ENCODE measurements at places on chromosomes 6 and 20.

GRCh38 chr6:37068356-37069270, 63.2 kb downstream of the FGD2 start:
- DNase-seq = peak; percentile 3

- no peak for DNase-seq
Measured at GRCh38 chr6:31579119-31579505, 3.1 kb downstream of the LTB start.

DNA sequence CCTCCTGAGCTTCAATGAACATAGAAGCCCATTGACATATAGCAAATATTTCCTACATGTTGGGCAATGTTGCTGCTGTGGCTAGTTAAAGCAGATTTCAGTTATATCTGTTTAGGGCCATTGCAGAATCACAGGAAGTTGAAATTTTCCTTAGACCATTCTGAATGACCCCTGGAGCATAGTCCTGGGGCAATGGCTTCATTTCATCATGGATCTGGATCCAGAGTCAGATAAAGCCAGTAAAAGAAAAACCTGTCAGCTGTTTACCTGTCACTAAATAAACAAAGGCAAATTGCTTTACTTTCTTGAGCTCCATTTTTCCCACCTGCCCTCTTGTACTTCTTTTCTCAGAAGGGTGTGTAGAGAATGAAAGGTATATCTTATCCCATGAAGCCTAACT, 494.0 kb upstream of the MAP3K7 start:
- no peak for DNase-seq

DNA sequence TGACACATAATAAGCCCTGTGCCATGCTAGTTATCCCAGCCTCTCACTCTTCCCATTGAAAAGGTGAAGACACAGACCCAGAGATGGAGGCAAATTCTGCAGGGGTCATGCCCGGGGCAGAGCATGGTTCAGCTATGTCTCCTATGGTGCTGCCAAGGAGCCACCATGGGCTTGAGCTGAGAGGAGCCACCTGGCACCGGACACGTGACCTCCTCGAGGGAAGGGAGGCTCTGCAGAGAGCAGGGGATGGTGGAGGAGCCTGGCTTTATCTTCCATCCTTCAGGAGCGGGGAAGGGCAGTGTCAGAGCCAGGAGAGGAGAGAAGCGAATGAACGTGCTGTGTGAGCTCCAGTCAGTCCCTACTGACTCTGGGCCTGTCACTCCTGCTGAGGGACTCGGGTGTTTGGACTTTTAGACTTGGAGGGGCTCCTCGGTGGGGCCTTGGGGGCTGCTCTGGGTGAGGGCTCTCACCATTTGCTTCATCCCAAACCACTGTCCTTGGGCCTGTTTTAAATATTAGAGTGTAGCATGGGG, 11.1 kb upstream of the CCN5 start:
- no peak for DNase-seq
